Endothelial cell of umbilical vein (primary cell): ENCODE measurements at places on chromosomes 5 and 9. TPM values are rescaled to one million over a fixed set of nuclear protein-coding genes. Genes with fewer than 3 reads are reported as not detected.

The HCN1 gene
- total RNA-seq: not detected in 2 replicates

- peak; percentile 50 for DNase-seq
Measured at GRCh38 chr5:151772029-151772845, 483 bp downstream of the G3BP1 start.

- peak; percentile 85 for DNase-seq
Measured at GRCh38 chr5:91114658-91115057, 268.5 kb downstream of the ARRDC3 start.

DNA sequence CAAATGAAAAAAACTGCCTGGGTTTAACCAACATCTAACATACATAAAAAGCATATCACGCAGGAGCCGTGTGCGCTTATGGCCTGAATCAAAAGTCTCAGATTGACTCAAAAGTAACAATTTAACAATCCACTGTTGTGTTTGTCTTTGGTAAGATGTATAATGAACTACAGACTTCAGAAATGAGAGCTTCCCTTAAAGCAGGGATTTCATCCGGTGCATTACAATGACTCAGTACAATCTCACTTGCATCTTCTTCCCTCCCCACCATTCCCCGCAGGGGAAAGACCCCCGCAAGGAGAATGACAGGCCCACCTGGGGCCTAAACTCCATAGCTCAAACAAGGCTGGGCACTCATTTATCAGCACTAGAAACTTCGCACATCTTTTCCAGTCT, 1.4 kb downstream of the ZFR start:
- peak; percentile 61 for DNase-seq

- no peak for DNase-seq
Measured at GRCh38 chr9:134725605-134725940, 84.0 kb downstream of the COL5A1 start.

- no peak for DNase-seq
Measured at GRCh38 chr5:142725231-142726187, 39.6 kb upstream of the FGF1 start.

GRCh38 chr9:15225564-15226126, 81.4 kb downstream of the TTC39B start:
- DNase-seq: no peak
